Activated T-helper 1 cell treated with Interleukin-2 at 50 U/mL for 16 hours (primary cell): ENCODE measurements at places on chromosomes 6 and 20.

DNA sequence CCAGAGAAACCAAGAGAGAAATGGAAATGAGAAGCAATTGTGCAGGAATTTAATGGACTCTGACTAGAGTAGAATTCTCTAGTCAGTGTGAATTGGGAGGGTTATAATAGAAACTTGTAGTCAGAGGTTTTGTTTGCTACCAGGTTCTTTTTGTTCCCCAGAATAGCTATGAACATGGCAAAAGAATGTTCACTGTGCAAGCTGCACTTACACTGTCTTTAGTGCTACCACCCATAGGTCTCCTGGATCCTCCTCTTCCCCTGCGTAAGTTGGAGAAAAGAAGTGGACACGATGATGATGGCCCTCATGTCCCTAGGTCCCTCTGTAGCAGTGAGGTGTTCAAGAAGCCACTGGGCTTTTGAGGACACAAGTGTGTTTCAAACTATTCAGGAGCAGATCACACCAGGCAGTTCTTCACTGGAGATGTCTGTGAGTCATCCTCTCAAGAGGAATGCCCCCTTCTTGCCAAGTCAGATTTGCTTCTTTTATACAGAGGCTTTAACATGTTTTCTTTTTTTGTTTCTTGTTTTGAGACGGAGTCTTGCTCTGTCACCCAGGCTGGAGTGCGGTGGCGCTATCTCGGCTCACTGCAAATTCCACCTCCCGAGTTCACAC, 47.6 kb upstream of the SMIM8 start:
- no peak for DNase-seq

DNA sequence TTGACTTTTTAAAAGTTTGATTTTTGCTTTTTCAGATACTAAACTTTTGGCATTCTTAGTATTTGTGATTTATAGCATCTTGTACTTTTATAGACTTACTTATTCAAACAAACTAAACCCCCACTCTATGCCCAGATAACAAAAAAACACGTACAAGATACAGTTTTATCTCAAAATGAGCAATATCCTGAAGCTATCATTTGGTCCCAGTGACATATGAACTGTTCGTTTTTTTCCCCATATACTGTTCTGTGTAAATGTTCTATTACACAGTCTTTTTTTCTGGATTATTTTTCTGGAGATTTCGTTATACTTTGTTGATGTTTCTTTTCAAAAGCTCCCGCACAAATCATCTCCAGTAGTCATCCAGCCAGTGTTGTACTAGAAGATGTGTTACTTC, 27.3 kb upstream of the SERINC3 start:
- no peak for DNase-seq

DNA sequence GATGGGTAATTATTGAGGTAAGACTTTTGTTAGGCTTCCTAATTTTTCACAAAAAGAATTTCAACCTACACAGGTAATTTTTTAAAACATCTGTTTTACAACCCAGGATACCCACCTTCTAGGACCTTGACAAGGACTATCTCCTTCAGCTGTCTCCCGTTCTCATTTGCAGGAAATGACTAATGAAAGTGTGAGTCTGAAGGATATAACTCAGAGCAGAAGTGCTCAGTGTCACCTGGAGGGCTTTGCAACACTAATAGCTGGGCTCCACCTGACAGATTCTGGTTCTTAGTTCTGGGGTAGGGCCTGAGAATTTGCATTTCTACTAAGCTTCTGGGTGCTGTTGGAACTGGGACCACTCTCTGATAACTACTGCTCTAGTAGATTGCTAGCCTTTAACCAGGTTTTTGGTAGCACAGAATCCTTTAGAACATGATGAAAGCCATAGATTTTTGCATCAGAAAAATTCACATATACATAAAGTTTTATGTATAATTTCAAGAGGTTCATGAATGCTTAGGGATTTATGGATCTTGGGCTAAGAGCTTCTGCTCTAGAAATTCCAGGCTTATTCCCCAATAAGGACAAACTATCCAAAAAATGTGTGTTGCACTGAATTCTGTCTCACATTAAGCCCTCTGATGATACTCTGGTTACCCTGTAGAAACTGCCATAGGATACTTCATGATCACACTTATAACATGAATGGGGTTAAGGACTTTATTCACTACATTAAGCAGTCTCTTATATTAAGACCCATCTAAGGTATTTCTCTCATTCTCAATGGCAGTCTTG, 30.3 kb downstream of the AK9 start:
- DNase-seq = no peak

- DNase-seq = no peak
Observed at GRCh38 chr6:97978855-97979271, 695.8 kb upstream of the MMS22L start.

DNA sequence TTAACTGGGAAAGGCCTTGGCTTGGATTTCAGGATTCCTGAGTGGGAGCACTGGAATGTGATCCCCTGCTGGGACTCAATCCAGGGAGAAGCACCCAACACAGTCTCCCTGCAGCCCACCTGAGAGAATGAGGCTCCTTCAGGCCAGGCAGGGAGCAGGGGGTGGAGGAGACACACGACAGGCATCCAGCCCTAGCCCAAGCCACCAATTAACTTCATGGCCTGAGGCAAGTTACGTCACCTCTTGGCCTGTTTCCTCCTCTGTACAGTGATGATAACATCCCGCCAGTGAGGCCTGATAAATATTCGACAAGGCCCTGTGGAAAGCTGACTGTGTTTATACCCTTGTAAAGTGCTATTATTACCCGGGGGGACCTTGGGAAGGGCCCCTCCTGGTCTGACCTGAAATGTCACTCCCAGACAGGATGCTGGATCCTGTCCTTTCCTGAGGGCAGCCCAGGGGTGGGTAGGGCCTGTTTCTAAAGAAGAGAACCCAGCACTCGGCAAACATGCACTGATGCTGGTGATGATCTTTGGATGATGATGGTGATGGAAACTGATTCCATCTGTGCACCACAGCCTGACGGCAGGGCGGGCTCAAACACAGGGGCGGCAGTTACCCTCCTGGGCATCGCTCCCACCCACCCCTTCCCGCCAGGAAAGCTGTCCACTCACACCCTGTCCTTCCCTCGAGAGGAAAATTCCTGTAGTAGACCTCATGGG, 12.4 kb downstream of the FRS3 start:
- no peak for DNase-seq

- DNase-seq = no peak
Observed at GRCh38 chr20:23387118-23387443, 25.1 kb downstream of the GZF1 start.

- no peak for DNase-seq
Observed at GRCh38 chr6:82033631-82034211, 213.8 kb downstream of the IBTK start.

- no peak for DNase-seq
Observed at GRCh38 chr6:11231564-11232192, 790 bp downstream of the NEDD9 start.

DNA sequence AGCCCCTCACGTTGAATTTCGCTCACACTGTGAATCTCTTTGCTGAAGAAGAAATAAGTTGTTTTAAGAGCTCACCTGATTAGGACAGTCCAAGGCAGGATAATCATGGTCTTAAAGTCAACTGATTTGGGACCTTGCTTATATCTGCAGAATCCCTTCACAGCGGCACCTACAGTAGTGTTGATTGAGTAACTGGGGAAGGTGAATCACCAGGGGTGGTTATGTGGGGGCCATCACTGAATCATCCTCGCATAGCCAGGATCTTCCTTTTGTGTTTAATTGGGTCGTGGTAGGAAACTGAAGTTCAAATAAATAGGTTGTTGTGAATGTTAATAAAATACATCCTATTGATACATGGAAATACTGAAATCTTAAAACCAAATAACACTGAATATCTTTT, 20.2 kb upstream of the MICA start:
- no peak for DNase-seq

- DNase-seq = no peak
Observed at GRCh38 chr6:118012944-118013343, 105.9 kb downstream of the SLC35F1 start.

DNA sequence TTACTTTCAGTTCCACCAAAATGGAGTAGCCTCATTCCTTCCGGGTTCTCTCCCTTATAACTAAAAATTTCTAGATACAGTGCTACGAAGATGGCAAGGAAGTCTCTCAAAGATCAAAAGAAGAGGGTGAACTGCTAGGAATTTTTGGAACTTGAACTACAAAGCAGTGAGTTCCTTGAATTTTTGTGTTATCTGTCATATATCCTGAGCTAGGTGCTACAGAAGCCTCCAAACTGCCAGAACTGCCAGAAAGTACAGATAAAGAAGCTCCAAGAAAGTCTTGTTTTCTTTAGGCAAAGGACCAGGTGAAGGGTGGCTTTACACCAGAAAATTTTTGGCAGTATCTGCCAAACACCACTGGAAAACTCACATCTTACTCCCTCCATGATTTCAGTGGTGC, 218.8 kb upstream of the FLRT3 start:
- no peak for DNase-seq

GRCh38 chr6:53168516-53169267, 20.1 kb upstream of the GCM1 start:
- no peak for DNase-seq

DNA sequence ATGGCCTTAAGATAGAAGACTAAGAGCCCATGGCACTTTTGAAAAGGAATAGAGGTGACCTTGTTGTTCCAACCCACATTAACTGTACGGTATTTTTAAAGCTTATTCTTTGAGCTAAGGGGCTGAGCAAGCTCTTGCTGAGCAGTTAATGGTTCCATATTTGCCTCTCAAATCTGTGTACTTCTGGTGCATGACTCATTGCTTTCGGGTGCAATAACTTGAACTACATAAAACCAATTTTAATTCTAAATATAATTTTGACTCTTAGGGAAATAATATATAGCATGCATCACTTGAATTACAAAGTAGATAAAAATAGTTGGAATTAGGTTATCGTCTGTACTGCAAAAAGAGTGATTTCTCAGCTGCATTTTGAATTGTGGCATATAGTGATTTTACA, 348.1 kb upstream of the CITED2 start:
- no peak for DNase-seq

GRCh38 chr6:12172572-12172971, 117.6 kb upstream of the EDN1 start:
- no peak for DNase-seq

GRCh38 chr20:24662322-24662721, 192.9 kb downstream of the SYNDIG1 start:
- DNase-seq = no peak

- no peak for DNase-seq
Observed at GRCh38 chr6:29676981-29677601, 3.9 kb downstream of the ZFP57 start.

DNA sequence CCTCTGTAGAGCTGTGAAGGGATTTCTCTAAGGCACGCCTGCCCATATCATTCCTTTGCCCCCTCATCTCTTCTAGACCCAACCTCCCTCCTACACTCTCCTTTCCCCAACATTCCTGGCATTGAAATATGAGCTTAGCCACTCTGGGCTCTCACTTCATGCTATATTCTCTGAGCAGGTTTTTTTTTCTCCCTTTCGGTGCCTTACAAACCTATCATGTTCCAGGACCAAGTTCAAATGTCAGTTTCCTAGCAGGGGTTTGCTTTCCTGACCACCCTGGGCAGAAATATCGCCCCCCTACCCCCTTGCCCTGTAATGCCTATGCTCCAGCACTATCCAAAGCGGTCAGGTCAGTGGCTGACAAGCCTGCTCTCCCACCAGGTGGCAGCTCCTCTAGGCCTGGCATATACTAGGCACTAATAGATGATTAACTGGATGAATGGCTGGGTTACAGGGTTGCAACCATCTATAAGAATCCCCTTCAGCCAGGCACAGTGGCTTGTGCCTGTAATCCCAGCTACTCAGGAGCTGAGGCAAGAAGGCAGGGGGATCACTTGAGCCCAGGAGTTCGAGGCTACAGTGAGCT, 25.7 kb upstream of the AAR2 start:
- DNase-seq = no peak

GRCh38 chr6:20835315-20836010, 301.2 kb downstream of the CDKAL1 start:
- DNase-seq = no peak

DNA sequence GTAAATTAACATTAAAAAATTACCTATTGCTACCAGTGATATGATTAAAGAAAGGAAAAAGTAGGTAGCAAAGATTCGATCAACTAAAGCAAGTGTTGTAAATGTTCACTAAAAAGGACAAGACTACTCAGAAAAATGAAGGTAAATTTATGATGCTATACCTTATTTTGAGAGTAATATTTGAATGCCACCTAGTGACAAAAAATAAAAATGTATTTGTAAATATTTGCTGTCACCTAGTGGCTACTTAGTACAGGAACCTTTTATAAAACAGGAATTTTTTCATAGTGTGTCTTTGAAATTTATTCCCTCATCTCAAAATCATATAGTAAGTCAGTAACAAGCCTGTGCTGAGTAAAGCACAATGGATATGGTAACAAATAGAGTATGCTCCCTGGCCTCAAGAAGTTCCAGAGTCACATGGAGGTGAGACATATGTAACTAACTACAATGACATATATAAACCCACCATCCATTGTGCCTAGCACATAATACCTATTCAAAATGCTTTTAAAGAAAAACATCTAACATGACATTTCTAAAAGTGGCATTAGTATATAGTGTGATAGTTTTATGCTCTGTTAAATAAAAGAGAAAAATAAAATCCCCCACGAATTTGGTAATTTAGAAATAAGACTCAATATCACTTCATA, 193.1 kb upstream of the SIM1 start:
- no peak for DNase-seq

- no peak for DNase-seq
Observed at GRCh38 chr6:94227741-94228140, 808.4 kb upstream of the EPHA7 start.

DNA sequence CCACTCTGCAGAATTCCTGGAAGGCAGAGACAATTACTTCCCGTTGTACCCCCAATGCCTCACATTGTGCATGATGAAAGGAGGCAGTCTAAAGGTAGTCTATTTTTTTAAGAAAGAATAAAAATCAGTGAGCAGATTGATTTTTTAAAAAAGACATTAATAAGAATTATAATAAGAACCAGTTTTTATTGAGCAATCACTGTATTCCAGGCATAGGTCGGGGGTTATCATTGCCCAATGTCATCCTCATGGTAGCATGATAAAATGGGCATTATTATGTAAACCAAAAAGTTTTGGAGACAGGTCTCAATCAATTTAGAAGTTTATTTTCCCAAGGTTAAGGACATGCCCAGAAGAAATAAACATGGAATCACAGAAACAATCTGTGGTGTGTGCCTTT, 14.0 kb upstream of the QKI start:
- no peak for DNase-seq
